Stimulated activated CD8-positive, alpha-beta memory T cell treated with anti-CD3 and anti-CD28 coated beads, Interleukin-4, amount 100 ng/mL, for 48 hours (primary cell): ENCODE measurements at places on chromosomes 4 and X.

- no peak for DNase-seq
Measured at GRCh38 chrX:123988423-123989111, 27.1 kb downstream of the STAG2 start.

DNA sequence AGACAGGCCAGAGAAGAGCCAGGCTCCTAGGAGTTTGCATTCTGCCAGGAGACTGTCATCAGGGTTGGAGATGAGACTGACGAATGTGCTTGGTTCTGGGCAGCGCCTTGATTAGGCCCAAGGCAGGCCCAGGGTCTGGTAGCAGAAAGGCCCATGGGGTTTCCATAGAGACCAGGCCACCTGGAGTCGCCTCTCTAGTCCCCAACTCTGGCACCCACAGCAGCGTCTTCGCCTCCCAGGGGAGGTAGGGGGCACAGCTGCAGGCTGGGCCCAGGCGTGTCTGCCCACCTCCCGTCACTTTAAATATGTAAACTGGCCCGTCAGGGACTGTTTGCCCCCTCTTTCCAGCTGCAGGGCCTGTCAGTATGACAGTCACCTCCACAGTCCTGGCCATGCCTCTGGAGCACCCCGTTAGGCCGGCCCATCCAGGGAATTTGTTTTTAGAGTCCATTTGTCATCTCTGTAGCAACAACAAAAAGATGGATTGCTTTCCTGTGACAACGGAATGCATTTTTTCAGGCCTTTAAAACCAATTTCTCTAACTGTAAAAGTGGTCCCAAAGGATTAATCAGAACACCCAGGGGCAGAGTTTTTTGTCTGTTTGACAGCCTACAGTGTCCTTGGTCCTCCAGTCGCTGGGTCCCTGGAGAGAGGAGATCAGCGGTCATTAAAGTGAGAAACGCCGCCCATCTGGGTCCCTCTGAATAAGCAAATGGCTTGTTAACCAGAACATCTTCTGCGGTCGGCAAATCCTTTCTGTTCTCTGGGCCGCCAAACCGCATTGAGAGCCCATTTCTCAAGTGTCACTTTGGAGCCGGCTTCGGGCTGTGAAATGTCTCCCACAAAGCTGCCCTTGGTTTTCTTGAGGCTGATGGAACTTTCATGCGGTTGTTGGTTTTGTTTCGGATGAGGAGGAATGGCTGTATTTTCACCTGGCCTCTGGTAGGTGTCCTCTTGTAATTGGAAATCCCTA, 153.0 kb upstream of the PSAPL1 start:
- DNase-seq, result no peak

GRCh38 chrX:48945517-48946348, 11.7 kb downstream of the OTUD5 start:
- peak; percentile 58 for DNase-seq

GRCh38 chrX:40224658-40225057, 126.9 kb upstream of the BCOR start:
- no peak for DNase-seq

- no peak for DNase-seq
Measured at GRCh38 chr4:186764457-186764856, 40.8 kb upstream of the FAT1 start.

- DNase-seq, result no peak
Measured at GRCh38 chr4:8097141-8097541, 61.5 kb downstream of the ABLIM2 start.

DNA sequence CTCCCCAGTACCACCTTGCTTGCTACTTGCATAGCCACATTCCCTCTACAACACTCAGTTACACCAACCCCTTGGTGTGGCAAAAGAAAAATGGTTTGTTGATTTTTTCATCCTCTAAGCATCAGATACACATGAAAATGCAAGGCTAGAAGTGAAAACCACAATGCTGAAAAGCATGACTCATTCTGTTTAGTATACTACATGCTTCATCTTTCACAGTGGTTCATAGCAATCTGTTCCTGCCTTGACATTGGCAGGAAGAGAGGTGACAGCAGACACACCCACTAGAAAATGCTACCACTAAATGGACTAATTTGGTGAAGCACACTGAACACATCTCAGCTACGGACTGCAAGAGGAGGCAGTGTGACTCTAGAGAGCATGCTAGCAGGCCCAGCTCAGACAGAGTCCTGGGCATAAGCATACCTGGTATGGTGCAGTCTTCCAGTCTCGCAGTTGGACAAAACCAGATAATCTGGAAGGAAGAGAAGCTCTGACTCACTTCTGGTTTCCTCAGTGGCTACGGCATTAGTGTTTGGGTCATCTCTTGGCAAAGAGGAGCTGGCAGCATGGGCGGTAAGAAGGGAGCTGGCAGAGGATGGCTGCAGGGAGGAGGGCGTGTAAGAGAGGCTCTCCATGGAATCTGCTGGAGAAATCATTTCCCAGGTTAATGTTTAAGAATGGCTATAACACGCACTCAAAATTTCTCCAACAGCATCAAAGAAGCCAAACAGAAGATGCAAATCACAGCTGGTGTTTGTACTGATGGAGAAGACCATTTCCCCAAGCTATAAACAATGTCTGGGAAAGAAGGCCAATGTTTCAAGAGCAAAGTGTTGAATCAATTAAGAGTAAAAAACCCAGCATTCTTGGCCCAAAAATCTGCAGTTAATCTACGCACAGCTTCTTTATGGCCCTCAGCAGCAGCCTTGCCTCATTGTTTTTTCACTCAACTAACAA, 37.8 kb downstream of the GAB3 start:
- no peak for DNase-seq

- DNase-seq, result peak; percentile 91
Measured at GRCh38 chr4:88523325-88524129, at the start of gene PYURF. PYURF (minus strand) TSS chr4:88523776; CDS start chr4:88523700, 76 bp downstream.

DNA sequence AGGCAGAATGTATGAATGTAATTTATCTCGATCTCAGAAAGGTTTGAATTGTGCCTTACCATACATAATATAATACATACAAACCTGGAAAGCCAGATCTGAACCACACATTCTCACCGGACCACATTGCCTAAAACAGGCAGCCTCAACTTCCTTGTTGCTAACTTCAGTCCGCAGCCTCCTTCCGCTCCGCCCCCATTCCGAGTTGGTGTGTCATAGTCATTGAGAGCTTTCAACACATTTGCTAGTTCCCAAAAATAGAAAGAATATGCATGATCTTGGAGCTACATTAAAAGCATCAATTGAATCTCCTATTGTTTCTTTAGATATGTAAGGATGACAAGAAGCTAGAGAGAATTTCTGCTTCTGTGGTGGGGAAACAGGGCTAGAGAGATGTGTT, 127.2 kb downstream of the ARHGEF9 start:
- DNase-seq, result no peak

DNA sequence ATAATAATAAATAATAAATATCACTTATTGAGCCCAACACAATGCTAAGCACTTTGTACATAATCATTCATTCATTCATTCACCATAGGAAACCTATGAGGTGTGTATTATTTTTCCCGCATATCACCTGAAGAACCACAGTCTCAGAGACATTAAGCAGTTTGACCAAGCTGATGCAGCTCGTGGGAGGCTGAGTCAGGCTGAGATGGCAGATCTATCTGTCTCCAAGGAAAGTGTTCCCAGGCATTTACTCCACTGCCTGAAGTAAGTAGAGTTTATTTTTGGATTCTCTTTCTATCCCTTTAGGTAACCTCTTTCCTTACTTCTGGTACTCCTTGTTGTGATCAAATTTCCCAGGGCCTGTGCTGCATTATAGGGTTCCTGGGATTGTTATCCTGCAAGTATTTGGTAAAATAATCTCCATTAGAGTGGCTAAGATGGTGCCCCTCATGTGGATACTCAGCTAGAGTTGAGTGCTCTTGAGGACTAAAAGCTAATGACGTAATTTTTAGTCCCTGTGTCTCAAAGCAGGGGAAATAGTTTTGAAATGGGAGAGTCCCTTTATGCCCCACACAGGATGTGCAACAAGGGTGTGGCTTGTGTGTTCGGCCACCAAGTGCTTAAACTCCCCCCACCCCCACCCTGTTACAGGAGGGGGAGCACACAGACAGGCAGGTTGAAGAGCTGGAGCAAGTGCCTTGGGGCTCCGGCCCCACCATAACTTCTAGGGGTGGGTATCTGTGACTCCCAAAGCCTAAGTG, 467.0 kb downstream of the STIM2 start:
- DNase-seq, result no peak

GRCh38 chrX:21725496-21725895, 32.4 kb downstream of the SMPX start:
- DNase-seq, result no peak

DNA sequence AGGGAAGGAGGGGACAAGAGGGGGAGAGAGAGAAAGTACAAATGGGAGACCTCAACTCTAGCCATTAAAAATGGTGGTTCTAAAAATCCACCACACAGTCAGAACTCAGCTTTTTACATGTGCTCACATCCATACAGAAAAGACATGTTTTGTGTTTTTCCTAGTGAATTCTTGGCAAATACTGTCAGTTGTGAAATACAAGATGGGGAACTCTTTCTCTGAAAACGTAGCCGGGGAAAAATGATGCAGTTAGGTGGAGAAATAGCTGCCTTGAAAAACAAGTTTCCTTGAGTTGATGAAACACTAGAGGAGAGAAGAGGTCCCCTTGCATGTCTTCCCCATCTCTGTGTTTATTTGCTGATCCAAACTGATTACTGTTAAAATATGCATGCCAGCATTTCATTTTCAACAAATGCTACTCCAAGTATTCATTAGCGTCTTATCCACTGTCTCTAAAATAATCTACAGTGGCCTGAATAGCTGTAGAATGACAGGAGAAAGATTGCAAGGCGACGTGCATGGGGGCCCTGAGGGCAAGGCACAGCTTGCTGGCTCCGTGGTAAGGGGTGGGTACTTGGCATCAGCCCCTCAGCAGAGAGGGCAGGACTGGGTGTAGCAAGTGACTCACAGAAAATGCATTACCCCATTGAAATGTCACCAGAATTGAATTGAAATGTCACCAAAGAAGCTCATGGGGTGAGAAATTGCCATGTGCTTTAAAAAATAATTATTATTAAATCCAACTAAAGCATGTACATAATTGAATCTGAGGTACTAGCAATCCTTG, 48.1 kb upstream of the TBL1X start:
- DNase-seq, result no peak

GRCh38 chrX:87846956-87847355, 329.4 kb downstream of the KLHL4 start:
- DNase-seq, result no peak

- DNase-seq, result no peak
Measured at GRCh38 chr4:71400810-71401209, 62.0 kb downstream of the SLC4A4 start.
